T1000 (cell line): ENCODE measurements at places on chromosomes 5 and 9.

GRCh38 chr5:179149278-179149677, 89.1 kb downstream of the ZNF354C start:
- DNase-seq: no peak

DNA sequence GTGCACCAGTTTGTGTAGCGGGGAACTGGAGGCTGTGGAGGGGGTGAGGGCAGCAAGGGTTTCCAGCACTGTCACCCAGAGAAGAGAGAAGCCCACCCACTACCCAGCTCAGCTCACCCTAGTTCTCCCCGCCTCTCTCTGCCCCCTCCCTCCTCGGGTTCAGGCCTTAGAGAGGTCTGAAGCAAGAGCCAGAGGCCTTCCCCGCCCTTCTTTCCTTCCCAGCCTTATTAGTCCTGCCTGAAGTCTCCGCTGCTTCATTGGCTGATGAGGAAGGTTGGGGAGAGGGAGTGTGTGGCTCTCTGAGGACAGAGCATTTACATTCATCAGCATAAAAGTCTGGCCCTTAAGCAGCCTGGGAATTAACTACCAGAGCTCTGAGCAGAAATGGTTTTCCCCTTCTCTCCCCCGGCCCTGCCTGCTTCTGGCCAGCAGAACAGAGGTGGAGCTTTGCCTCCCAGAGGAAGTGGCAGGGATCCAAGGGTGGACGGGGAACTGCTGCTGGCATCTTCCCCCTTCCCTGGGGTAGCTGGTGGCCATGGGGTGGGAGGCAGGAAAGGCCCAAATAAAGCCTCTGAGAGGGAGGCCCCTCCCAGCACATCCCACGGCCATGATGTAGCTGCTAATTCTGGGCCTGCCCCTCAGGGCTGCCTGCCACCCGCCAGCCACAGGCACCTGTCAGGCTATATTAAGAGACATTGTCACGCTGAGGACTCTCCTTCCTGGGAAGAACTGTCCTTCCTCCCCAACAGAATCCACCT, 4.1 kb downstream of the DNAJB5 start:
- peak; percentile 17 for DNase-seq

DNA sequence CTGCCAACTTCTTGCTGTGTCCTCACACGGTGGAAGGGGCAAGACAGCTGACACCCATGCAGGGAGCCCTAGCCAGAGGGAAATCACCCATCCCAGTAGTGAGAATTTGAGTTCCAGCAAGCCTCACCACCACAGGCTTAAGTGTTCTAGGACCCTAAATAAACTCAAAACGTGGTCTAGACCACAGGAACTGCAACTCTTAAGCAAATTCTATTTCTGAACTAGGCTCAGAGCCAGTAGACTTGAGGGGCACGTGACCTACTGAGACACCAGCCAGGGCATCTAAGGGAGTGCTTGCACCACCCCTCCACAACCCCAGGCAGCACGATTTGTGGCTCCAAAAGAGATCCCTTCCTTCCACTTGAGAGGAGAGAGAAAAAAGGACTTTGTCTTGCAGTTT, 96.0 kb upstream of the PHF24 start:
- no peak for DNase-seq

- no peak for DNase-seq
Observed at GRCh38 chr9:37148181-37148580, 27.8 kb downstream of the ZCCHC7 start.

- DNase-seq: no peak
Observed at GRCh38 chr5:151721087-151721646, 34.5 kb upstream of the SPARC start.

DNA sequence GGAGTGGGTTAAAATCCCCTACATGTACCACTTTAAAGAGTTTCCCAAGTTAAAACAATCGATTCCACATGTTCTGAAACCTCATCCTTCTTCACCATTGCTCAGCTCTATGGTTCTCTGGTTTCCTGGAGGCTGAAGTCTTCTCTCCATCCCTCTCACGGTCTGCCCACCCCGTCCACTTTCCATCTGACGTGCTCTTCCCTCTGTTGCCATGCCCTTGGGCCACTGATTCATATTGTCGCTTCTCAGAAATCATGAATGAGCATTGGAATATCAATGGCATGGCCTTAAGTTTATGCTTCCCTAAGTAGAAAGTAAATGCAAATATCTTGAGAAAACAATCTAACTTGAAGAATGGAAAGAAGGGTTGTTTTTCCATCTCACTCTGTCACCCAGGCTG, 30.9 kb downstream of the GDNF start:
- no peak for DNase-seq

DNA sequence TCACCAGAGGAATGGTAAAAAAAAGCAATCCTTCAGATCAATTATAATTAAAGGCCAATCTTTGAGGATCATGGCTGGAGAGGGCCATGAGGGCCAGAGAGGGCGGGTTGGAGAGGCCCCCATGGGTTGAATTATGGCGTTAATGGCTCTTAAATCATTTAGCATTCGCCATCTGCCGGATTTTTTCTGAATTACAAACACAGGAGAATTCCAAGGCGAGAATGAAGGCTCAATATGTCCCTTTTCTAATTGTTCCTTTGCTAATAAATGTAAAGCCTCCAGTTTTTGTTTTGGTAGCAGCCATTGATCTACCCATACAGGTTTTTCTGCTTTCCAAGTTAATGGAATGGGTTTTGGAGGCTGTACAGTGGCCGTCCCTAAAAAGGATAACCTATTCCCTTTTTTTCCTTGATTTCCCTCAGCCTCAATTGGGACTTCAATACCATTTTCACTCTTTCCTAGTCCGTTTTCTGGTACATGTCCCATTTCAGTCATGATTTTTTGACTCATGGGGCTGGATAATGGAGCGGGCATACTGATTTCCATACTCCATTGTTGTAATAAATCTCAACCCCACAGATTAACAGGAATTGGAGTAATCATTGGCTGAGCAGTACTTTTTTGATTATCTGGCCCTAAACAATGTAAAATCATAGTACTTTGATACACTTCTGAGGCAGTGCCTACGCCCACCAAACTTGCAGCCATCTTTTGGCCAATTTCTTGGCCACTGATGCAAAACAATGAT, 6.7 kb upstream of the TMEM141 start:
- no peak for DNase-seq

DNA sequence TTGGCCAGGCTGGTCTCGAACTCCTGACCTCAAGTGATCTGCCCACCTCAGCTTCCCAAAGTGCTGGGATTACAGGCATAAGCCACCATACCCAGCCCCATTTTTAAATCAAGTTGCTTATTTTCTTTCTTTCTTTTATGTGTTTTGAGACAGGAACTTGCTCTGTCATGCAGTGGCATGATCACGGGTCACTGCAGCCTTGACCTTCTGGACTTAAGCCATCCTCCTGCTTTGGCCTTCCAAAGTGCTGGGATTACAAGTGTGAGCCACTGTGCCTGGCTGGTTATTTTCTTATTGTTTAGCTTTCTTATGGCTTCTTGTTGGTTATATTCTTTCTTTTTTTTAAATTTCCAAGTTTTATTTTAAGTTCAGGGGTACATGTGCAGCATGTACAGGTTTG, 79.7 kb upstream of the C5orf63 start:
- no peak for DNase-seq

DNA sequence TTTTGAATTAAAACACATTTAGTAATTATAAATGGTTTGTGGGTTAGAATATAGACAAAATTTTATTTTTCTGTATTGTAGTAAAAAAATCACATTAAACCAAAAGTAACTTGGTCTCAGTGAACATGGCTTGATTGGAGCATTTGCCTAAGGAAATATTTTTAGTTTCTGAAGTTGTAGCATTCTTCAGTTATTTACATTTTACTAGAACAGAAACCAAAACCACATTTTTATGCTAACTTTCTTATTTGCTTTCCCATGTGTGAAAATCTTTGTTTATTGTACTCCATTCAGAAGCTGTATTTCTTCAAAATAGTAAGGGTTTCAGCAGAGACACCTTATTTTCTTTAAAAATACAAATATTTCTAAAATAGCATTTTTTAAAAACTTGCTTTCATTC, 129.9 kb downstream of the SGCD start:
- no peak for DNase-seq

DNA sequence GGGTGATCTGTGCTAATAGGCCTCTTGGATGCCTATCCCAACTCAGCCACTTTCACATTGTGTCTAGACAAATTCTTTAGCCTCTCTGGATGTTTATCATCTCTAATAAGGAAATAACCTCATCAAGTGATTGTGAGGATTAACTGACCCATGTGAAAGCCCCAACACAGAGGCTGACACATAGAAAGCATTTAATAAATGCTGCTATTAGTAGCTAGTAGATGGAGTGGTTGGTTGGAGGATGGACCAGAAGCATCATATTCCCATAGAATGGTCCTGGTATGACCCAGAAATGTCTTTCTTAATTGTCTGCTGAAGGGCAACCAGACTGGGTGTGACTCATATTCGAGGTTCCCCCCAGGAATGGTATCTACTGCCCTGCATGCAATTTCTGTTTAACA, 124.4 kb downstream of the PIK3R1 start:
- DNase-seq: no peak

DNA sequence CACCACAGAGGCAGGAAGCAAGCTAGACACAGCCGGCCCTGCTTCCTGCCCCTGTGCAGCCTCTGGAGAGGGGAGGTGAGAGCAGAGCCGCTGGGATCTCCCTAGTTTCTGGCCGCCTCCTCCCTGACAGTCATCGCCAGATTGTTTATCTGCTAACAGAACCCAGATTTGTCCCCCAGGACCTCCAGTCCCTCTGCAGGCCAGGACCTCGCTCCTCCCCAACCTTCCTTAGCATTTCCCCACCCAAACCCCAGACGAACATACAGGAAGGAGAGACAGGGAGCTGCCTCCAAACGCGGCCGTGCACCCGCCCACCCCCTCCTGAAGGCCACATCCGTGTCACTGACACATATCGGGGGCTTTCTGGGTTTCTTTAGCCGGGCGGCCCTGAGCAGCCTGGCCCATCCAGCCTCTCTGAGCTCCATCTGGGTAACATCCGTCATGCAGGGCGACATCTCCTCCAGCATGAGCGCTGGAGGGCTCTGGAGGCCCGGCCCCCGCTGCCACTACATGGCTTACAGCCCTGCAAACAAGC, 47.5 kb downstream of the DBH start:
- DNase-seq: no peak

GRCh38 chr5:116651653-116652052, 77.0 kb upstream of the SEMA6A start:
- no peak for DNase-seq

GRCh38 chr5:167507463-167508233, 783.8 kb upstream of the WWC1 start:
- DNase-seq: no peak

- DNase-seq: no peak
Observed at GRCh38 chr9:114899461-114899860, 30.9 kb downstream of the TNFSF8 start.

DNA sequence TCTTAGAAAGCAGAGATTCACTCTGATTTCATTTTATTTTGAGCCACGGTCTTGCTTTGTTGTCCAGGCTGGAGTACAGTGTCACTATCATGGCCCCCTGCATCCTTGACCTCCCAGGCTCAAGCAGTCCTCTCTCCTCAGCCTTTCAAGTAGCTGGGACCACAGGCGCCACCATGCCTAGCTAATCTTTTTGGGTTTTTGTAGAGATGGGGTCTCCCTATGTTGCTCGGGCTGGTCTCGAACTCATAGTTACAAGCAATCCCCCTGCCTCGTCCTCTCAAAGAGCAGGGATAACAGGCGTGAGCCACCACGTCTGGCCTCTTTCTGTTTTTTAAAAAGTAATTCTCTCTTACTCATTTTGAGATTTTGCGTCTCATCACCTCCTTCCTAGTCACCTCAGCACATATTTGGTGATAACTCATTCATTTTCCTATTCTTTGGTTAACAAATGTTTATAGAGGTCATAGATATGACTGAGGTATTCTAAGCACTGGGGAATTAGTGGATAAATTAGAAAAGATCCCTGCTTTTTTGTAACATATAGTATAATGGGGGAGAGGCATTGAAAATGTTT, 10.8 kb upstream of the DCP2 start:
- no peak for DNase-seq

DNA sequence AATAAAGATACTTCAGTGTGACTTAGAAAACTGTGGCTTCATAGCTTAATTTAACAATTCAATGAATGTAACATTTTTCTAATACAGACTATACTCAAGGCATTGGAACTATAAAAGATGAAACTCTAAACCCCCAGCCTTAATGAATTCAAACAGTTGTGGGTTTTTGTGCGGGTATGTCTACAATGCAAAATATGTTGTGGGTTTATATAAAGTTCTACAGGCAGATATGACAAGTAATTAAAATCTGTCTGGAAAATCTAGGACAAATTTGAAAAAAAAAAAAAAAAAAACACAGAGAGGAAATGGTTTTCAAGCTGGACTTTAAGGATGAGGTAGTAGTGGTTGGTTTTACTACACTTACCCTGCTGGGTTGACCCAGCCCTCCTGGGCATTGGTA, 467.5 kb upstream of the TLE4 start:
- no peak for DNase-seq

GRCh38 chr9:132163457-132163875, 1.6 kb downstream of the NTNG2 start:
- DNase-seq: no peak

- no peak for DNase-seq
Observed at GRCh38 chr5:362189-362588, 40.7 kb downstream of the AHRR start.

DNA sequence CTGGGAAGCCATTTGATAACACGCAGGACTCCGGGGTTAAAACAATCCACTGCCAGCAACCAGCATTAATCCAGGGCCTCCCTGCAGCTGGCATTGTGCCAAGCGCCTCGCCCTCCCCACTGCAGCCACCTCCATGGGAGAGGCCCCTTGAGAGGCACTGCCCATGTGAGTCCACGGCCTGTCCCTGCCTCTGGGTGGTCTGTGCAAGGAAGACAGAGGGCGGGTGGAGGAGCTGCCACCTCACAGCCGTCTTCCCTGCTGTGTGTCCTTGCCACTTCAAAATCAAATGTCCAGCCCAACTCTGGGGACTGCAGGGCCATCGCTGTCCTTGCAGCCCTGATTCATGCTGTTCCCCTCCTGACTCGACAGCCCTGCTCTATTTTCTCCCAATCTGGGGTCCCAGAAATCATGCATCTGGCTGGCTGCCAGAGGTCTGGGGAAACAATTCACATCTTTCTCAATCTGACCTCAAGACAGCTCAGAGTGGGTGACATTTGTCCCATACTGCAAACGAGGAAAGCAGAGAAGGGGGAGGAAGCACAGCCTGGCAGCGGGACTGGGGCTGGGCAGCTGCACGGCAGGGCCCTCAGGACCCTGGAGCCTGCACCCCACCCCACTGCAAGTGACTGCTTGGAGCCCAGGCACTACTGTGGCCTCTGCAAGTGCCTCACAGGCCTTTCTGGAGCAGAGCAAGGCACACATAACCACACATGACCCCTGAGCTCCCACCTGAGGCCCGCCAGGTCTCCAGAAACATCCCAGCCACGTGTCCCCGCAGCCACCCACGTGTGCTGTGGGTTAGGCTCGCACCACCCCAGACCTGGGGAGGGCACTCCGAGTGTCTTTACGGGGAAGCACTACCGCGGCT, 15.7 kb downstream of the BRD3OS start:
- no peak for DNase-seq
